ENCODE measurements at places on chromosomes 7 and 10. TPM values are rescaled to one million over a fixed set of nuclear protein-coding genes. Genes with fewer than 3 reads are reported as not detected.

Gene MUC3A
- not detected for total RNA-seq

Gene UPK3BL2
- 157 TPM for total RNA-seq

Gene SKIDA1
- total RNA-seq, result 0.21 TPM

Gene ZNF736
- 3.2 TPM for total RNA-seq

Gene CDC14C
- total RNA-seq, result not detected
